ENCODE measurements at places on chromosomes 2 and 18. TPM values are rescaled to one million over a fixed set of nuclear protein-coding genes. Genes with fewer than 3 reads are reported as not detected.

The DSEL gene
- 74.9 TPM for total RNA-seq

The EPB41L3 gene
- total RNA-seq, result 91.1 TPM

The PARD3B gene
- total RNA-seq, result 17.0 TPM

The SLC5A7 gene
- not detected for total RNA-seq
